Renal cortex interstitium (tissue), 15 donors: ENCODE measurements at places on chromosomes 1 and 21.
A peak's percentile ranks its signal among the peaks of the same experiment; 100 is the strongest.

DNA sequence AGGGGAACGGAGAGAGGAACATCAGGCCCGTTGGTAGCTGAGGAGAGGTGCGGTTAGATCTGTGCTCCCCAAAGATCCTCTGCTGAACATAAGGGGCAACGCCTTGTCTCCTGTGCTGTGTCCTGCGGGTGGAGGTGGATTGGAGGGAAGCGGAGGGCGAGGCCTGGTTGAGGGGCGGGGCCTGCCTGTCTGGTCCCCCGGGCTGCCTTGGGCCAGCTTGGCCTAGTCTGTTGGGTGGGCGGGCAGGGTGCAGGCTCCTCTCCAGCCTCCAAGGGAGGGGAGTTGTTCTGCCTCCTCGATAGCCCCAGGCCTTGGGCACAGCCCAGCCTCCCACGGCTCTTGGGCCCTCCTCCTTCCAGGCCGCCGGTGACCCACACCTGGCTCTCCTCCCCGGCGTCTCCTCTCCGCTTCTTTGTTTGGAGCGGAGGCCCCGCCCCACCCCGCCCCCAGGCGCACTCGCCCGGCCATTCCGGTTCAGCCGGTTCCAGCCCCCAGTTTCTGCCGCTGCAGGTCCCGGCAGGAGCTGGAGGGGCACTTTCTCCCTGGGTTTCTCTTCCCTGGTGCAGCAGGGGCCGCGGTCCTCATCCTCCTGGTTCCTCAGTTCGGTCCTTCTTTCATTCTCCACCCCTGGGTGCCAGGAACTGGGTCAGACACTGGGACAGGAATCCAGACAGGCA lies 19.4 kb downstream of the PTPRF start:
- peak; percentile 79 for DNase-seq

GRCh38 chr1:93631626-93632365 lies 49.8 kb downstream of the BCAR3 start:
- DNase-seq: no peak

- no peak for DNase-seq
These were observed 15.2 kb downstream of the EPHX1 start for GRCh38 chr1:225825078-225825477.

- no peak for DNase-seq
These were observed 6.3 kb downstream of the GPA33 start for GRCh38 chr1:167083871-167084270.

DNA sequence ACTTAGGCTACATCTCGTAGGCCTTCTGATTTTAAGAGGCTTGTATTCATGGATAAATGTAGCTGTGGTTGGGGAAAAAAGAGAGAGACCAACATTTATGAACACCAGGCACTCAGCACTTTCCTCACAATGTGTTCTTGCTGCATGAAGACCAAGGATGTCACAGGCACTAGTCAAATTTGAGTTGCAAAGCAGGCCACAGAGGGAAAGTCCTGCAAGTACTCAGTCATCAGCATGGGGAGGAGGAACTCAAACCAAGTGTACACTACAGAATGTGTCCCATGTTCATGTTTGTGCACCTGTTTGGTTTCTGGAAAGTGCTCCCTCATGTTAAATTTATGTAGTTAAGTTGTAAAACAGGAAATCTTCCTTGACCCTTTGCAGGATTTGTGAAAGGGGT lies 8.7 kb upstream of the MAP3K7CL start:
- DNase-seq: no peak

- DNase-seq: no peak
These were observed 240.9 kb downstream of the KCTD3 start for GRCh38 chr1:215807911-215808436.

DNA sequence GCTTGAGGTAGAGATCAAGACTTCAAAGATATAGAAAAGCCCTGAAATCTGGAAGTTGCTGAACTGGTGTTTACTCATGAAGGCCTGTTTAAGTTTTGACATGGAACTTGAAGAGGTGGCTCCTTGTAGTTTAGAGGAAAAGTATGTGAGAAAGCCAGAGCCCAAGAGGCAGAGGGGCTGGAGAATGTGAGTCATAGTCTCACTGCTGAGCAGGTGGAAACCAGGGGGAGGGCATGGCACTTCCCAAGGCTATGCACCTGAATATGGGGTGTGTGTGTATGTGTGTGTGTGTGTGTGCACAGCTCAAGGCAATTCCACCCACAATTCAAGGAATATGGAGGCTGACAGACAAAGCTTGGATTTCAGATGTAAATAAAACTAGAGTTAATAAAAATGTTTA lies 46.8 kb upstream of the C1orf198 start:
- no peak for DNase-seq

DNA sequence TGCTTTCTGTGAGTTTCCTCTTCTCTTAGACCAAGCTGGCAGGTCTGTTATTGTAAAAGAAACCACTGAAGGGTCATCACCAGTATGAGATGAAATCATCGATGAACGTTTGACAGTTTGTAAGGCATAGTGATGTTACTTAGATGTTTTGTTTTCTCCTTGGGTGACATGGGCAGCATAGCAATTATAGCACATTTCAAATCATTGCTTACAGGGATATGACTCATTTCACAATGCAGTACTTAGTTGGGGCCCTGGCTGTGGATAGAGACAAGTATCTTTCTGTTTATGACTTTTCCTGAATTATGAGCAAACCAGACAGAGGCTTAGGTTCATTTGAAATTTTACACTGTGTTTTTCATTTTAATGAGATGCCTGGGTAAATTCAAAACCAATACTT lies 313.0 kb downstream of the RWDD3 start:
- no peak for DNase-seq

- DNase-seq: no peak
These were observed 54.7 kb downstream of the SLC66A1 start for GRCh38 chr1:19366599-19367536.

GRCh38 chr1:118488787-118489186 lies 303.8 kb upstream of the SPAG17 start:
- no peak for DNase-seq

- no peak for DNase-seq
These were observed 92.9 kb downstream of the LAMC2 start for GRCh38 chr1:183278739-183279591.
